Suppressor macrophage (primary cell): ENCODE measurements at places on chromosomes 11 and 22.

DNA sequence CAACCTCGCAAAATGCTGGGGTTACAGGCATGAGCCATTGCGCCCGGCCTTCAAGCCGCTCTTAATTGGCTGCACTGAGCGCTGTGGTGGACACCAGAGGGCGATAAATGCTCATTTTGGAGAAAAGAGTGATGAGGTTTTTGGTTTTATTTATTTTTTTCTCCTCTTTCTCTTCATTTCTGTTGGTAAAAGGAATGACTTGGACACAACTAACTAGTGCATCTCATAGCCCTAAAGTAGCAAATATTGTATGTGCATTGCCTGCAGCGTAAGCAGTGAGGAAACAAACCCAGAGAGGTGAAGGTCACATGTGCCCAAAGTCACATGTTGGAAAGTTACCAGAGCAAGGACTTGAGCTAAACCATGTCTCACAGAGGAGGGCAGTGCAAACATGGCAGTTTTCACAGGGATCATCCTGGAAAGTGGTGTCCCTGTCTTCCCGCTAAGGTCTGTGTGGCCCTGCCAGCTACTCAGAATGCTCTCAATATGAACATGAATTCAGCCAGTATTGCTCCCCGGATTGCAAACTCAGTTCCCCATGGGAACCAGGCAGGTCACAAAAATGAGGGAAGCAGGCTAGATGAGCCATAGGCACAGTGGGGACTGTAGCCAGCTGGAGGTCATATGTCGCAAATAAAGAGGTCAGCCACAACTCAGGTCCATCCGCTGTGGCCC, 8.6 kb upstream of the CD82 start:
- peak; percentile 78 for DNase-seq

GRCh38 chr11:104899226-104899625, 966 bp upstream of the CASP12 start:
- no peak for DNase-seq

DNA sequence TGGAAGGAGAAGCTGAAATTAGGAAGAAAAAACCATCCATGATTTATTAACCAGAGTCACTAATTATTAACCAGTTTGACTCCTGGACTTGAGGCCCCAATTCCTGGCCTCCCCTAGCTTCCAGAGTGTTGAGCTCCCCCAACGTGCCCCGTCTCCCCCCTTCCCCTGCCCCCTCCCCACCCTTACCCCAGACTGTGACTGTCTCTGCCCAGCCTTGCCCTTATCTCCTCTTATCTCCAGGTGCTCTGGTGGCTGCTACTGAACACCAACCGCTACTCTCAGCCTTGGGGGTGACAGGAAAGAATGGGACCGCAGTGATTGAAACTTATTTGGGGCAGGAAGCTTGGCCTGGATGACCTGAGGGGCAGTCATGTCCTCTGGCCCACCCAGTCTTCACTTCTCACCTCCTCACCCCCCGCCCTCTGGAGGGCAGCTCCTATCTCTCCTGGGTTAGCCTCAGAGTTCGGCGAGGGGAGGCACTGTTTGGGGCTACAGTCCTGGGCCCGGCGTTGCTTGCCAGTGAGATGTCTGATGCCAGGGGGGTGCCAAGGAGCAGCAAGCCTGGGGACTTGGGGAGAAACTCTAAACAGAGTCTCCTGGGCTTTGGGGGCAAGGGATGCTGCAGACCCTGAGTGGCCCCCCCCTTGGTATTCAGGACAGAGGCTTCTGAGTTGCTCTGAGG, 15.5 kb downstream of the NECTIN1 start:
- DNase-seq = no peak

- peak; percentile 0 for DNase-seq
Measured at GRCh38 chr22:19478045-19478900, 720 bp downstream of the UFD1 start.

- no peak for DNase-seq
Measured at GRCh38 chr11:130101661-130102060, 32.0 kb downstream of the APLP2 start.

DNA sequence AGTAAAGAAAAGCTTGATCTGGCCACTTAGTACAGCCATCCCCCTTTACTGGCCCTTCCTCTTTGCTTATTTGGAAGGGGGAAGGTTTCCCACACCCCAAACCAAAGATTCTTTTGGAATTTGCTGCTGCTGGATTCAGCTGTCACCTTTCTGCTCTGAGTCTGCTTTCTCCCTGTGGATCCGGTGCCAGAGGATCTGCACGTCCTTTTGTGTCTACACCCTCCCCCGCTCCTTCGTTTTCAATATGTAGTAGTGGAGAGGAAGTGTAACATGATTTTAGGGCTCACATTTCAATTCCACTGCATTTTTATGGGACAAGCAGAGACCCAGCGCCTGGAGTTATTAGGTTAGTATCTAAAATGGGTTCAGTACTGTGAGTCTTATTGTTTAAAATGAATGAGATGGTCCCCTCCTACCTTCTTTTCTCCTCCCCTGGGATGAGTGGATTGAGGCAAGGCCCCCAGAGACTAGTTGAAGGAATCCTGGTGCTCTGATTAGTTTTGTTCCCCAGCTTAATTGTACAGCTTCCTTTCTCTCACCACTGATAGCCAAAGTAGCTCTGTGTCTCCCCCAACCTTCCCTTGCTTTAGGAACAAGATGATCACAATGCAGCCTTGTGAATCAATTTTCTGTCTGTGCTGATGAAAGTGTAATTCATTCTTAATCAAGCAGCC, 30.5 kb upstream of the CABP7 start:
- no peak for DNase-seq

GRCh38 chr11:133306019-133306418, 226.3 kb downstream of the OPCML start:
- DNase-seq = no peak

DNA sequence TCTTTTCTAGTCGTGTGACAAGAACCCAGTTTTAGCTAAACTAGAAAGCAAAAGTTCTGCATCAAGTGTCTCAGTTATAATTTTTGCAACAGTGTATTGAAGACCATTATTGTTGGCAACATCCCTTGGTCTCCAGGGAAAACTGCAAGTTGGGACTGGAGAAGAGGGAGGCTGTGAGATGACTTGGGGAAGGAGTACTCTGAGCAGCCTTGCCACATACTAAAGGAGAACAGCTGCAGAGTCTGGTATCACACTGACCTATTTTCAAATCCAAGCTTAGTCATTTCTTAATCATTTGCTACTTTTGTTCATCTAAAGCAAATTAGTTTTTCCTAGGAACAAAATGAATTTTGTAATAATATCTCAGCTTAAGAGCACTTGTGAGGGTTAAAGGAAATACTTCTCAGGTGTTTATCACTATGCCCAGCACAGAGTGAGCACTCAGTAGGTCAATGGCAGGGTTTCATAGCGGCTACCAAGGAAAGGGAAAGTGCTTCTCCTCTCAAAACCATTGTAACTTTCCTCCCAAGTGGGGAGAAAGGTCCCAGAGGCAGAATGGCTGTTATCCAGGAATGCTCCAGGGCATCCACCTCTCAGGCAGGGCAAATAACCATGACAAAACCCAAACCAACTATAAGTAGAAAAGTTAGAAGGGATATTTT, 247.1 kb downstream of the C11orf87 start:
- DNase-seq = no peak

DNA sequence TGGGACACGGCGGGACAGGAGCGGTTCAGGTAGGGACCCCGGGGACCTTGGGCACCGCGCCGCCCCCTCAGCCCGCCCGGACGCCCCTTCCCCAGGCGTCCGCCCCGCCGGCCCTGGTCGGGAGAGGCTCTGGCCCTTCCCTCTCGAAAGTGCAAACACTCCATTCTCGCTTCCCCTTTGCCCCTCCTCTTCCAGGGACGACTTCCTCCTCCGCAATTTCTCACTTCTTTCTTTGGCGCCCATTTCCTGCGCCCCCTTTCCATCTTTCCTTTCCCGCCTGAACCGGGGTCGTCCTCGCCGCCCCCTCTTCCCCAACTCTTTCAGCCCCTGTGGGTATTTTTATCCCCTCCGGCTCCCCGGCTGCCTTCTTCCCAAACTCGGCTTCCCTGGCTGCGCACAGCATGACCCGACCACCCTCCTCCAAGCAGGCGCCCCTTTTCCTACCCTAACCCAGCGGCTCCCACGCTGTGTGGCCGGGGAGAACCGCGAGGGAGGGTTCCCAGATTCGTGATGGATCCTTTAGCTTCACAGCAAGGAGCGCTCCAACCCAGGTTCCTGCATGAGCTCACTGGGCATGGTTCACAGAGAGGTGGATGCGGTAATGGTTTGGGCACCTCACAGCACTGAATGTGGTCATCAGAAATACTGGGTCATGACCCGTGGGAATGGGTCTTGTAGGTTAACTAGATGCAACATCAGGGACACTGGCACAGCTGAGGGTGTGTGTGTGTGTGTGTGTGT, 689 bp downstream of the RAB39A start:
- peak; percentile 84 for DNase-seq

DNA sequence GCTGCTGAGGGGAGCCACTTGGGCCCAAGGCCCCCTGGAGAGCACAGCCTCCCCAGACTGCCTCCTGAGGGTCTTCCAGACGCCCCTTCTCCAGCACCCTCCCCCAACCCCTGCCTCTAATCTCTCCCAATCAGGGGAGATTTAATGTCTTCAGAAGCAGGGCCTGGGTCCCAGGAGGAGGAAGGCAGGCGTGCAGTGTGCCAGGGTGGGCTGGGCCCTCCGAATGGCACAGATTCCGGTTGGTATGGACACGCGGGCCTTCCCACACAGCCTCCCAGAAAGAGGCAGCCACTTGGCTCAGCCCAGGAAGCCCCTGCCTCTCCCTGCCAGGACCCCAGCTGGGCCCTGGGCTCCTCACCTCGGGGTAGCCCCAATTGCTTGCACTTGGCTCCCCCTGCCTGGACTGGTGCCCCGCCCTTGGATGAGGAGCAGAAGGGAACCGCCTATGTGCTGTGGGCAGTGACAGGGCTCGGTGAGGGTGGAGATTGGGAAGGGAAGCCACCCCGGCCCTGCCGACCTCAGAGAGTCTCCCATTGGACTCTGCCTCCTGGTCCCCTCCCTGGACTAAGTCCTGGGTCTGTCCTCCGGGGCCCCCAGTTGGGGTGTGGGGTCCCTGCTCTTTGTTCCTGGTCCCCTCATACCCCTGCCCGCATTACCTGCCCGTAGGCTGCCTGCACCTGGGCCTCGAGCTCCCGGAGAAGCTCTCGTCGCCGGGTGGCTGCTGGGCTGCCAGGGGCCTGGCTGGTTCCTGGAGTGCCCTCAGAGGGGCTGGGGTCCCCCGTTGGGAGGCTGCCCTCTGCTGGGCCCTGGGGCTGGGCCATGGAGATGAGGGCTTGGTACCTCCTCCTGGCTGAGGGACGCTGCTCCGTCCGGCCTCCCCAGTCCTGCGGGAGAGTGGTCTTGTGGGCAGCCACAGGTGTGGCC, 572 bp upstream of the CABP2 start:
- DNase-seq = no peak

DNA sequence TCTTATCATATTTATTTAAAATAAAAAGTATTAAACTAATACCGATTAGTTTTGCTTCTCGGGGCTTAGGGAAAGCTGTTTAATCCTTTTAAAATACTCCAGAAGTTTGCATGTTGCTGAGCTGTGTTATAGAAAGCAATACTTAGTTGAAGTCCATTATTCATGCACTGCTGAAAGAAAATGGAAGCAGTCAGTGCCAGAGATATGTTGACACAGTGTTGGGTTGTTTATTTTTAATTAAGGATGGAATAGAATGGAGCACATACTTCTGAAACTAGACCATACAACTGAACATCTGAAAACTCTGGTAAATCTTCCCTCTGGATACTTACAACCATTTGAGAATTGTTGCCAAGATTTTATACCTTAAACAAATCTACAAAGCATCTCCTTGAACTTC, 282.7 kb upstream of the CCDC179 start:
- DNase-seq = no peak

DNA sequence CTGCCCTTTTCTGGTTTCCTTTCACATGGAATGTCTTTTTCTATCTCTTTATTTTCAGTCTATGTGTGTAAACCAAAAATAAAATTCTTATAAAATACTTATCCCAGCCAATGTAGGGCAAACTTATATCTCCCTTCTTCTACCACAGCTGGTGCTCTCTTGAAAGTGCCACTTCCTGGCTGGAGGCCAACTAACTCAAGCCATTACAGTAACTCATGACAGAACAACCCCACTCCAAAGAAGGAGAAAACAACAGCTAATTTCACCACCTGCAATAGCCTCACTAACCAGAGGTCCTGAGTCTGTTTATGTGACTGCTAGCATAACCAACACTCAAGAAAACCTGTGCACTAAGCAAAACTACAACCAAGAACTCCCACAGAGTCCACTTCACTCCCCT, 74.9 kb upstream of the DBX1 start:
- DNase-seq = no peak

- DNase-seq = no peak
Measured at GRCh38 chr11:62139526-62140303, 15.9 kb downstream of the INCENP start.
